ENCODE measurements at places on chromosomes 3 and 15.
A peak's percentile ranks its signal among the peaks of the same experiment; 100 is the strongest.

GRCh38 chr3:104474011-104474410, 892.7 kb upstream of the ALCAM start:
- DNase-seq = no peak

GRCh38 chr3:141368062-141368924, at the start of gene ZBTB38:
Gene ZBTB38 (plus strand): TSS chr3:141368504. CDS start chr3:141442389, 73,885 bp downstream.
- DNase-seq = no peak

DNA sequence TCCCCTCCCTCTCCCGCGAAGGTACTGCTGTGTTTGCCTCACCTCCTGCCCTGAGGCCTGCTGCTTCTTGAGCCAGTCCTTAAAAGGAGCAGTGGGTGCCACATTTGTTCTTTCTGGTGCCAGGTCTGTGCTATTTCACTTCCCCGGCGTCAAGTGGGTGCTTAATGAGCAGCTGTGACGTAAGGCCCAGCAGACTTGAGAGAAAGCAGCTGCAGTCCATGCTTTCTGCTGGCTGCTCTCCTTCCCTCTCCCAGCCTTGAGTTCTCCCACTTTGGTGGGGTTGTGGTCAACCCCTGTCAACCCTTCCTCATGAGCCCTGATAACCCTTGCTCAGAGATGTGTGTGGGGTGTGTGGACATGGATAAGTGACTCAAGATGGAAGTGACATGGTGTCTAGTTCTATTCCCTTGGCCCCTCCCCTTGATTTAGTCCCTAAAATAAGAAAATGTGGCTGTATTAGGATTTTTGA, 6.9 kb downstream of the INAFM2 start:
- peak; percentile 67 for DNase-seq

- DNase-seq = no peak
Observed at GRCh38 chr3:44033123-44033522, 208.6 kb upstream of the TOPAZ1 start.

DNA sequence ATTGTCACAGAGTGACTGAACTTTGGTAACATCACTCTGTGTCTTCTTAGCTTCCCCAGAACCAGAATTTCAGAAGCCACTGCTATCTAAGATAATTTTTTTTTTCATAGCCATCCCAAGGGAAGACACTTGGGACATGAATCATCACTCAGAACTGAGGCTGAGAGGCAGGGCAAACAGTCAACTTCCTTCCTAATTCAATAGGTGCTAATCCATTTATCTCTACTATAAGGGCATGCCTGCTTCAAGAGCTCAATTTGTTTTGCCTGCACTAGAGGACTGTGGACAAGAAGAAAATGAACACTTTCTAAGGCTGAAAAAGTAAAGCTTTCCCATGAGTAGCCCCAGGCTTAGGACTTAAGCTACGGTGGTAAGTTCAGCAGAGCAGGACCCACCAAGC, 56.7 kb upstream of the MYRIP start:
- no peak for DNase-seq

GRCh38 chr3:30370681-30371271, 235.6 kb upstream of the TGFBR2 start:
- DNase-seq = no peak

GRCh38 chr3:14861031-14861430, 42.3 kb downstream of the FGD5 start:
- DNase-seq = no peak

GRCh38 chr15:36356466-36356865, 223.0 kb upstream of the CDIN1 start:
- no peak for DNase-seq

- DNase-seq = no peak
Observed at GRCh38 chr3:187293516-187294430, 2.2 kb upstream of the MASP1 start.

GRCh38 chr3:65927576-65927975, 111.1 kb downstream of the MAGI1 start:
- peak; percentile 26 for DNase-seq

DNA sequence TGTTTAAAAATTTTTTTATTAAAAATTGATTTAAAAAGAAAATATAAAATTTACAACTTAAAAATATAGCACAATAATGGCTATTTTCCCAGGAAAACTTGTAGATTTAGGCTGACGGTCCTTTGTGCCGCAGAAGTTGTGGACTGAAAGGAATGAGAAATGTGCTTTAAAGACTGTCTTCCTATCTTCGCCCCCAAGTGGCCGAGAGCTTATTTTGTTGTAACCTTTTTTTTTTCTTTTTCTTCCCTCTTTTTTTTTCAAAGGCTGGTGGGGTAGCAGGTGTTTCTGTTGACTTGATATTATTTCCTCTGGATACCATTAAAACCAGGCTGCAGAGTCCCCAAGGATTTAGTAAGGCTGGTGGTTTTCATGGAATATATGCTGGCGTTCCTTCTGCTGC, 15.5 kb downstream of the SLC25A26 start:
- no peak for DNase-seq

- DNase-seq = no peak
Observed at GRCh38 chr3:14403619-14404155, 1.3 kb downstream of the SLC6A6 start.

- DNase-seq = peak; percentile 25
Observed at GRCh38 chr3:120093119-120093910, 932 bp downstream of the GSK3B start.

DNA sequence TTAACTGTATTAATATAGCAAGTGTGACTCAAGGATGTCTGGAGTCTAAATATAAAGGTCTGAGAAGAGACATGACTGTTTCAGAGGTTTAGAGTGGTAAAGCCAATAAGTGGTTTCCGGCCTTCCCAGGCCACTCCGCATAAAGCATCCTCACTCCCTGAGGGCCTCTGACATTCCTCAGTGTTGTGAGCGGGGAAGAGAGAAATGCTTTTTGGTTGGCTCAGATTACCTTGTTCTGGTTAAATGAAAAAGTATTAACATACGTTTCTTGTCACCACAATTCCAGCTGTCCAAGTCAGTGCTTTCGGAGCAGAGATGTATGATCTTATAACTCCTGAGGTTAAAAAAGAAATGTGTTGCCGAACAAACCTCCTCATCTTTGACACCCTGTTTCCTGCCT, 103.8 kb downstream of the RBMS3 start:
- DNase-seq = peak; percentile 61

- DNase-seq = no peak
Observed at GRCh38 chr3:152232001-152232400, 36.7 kb upstream of the MBNL1 start.

- no peak for DNase-seq
Observed at GRCh38 chr3:175983379-175983778, 1124.2 kb downstream of the NAALADL2 start.

- DNase-seq = no peak
Observed at GRCh38 chr3:141176775-141177174, 54.9 kb upstream of the PXYLP1 start.

DNA sequence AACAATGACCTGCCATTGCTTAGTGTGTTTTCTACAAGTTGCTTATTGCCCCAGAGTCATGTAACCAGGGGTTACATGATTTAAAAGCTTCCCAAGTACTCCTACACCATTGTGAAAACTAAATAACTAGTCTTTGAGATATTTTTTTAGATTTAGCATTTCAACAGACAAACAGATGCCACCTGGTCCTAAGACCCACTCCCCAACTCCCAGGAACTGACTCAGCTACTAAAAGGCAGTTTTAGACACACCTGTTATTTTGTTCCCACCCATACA, 28.1 kb upstream of the KBTBD12 start:
- DNase-seq = no peak

DNA sequence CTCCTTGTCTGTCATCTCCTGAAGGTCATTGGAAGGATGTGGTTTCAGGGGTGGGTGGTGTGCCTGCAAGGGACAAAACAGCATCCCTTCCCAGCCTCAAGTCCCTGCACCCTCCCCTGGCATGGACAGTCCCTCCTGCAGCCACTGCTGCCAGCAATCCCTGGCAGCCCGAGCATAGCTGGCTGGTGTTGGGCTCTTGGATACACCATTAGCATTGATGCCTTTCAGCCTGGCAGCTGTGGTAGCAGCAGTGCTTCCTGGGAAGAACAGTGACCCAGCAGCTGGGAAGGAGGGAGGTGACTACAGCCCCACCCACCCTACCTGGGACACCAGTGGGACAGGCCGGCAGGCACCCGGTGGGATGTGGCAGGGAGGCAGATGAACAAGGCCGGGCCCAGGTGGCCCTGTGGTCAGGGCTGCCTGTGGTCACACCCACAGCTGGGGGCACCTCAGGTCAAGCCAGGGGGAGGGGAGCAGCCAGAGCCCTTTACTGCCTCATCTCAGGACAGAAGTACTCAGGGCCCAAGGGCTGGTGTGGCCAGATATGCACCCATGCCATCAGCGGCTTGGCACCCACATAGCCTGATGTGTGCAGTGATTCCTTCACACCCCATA, 32.9 kb upstream of the TMEM115 start:
- DNase-seq = no peak

DNA sequence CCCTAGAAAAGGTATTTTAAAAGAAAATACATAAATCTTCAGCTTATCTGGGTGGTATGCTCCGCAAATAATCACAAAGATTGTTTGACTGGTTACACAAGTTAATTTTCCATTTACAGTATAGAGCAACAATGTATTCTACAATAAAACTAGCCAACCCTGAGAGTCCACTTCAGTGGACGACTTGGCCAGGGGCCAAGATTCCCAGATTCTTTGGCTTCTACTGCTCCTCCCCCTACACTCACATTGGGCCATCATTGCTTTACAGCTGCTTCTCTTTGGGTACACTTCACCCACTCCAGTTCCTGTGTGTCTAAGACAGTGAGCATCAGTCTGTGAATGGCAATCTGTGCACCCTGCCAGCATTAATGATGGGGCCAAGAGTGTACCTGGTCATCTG, 17.2 kb upstream of the PRICKLE2 start:
- peak; percentile 22 for DNase-seq

DNA sequence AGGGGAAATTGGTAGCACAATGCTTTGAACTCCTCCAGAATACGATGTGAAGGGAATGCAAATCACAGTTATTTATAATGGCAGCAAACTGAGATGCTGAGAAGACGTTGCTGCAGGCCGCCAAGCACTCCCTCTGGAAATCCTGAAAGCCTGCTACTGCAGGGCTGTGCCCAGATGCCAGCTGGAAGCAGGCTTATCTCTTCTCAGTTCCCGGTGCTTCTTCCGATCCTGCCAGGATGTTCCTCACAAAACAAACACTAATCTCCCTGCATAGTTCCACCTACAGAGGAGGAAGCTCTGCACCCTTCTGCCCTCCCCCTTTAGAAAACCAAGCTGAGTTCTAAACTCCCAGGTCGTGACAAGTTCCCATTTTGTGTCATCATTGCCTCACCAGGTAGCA, 201.7 kb upstream of the BCL6 start:
- DNase-seq = no peak

- no peak for DNase-seq
Observed at GRCh38 chr15:55357774-55358173, 38.8 kb downstream of the PIGB start.

DNA sequence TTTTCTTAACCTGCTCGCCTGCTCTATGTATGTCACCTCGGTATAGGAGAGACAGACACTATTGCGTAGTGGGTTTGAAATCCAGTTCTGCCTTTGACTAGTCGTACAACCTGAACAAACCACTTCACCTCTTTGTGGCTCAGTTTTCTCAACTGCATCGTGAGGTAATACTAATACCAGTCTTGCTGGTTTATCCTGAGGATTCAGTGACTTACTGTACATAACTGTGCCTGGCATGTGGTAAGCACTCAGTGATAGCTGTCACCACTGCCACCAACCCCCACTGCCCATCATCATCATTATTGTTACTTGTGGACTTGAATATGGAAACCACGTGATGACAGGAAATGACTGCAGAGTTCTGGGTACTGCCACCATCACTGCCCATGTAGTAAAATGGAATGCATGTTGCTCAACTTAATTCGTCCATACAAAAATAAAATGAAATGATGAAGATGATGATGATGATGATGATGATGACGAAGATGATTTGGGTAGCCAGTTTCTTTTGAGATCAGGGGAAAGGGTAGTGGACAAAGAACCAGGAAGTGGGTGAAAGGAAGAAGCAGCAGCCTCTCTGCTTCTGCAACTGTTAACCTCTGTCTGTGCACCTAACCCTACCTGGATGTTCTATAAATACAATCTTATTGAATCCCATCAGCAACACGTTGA, 228.1 kb downstream of the FEZF2 start:
- no peak for DNase-seq

- no peak for DNase-seq
Observed at GRCh38 chr3:77871436-77871835, 831.5 kb downstream of the ROBO2 start.

DNA sequence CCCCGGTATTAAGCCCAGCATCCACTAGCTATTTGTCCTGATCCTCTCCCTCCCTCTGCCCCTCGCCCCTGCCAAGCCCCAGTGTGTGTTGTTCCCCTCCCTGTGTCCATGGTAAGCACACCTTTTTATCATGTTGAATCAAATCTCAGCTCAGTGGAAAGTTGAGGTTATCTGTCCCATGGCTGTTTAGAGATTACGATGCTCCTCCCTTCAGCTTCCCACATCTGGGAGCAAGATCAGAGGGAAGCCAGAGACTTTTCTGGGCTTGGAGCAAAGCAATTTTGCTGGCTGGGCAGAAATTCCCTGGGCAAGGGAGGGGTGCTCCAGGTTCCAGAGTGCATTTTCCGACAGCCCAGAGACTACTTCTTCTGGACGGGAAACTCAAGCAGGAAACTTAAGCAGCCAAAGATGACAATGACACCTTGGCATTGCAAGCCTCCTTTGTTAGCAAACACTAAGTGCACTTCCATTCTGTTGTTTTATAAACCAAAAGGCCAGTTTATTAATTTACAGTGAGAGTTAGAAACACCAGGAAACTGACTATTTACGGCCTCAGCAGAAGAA, 104.5 kb downstream of the MESD start:
- DNase-seq = no peak

DNA sequence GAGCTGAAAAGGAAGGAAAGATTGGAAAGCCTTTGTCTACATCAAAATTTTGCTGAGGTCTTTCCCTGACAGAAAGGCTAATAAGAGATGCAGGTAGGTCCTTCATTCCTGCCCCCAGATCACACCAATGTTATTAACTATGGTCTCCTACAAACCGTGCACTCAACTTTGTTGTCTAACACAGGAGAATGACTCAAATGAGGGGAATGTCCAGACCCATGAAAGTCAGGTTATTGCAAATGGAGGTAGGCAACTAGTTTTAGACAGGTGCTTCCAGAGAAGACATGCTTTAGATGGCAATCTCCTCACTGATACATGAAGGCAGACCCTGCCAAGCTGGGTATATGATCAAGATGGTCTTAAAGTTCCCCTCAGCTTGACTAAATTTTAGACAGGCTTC, 51.0 kb downstream of the NFKBIZ start:
- no peak for DNase-seq

- DNase-seq = no peak
Observed at GRCh38 chr3:4052706-4053105, 250.5 kb upstream of the SETMAR start.

GRCh38 chr3:160999274-160999673, 105.9 kb downstream of the B3GALNT1 start:
- DNase-seq = no peak

- DNase-seq = no peak
Observed at GRCh38 chr15:65379986-65380385, 2.2 kb upstream of the IGDCC3 start.

Data from NCI-H1417 (cell line).